ENCODE measurements at places on chromosomes 3 and 15.
A peak's percentile ranks its signal among the peaks of the same experiment; 100 is the strongest.

GRCh38 chr3:122942937-122943827, 84.4 kb downstream of the SEMA5B start:
- H3K27me3 ChIP-seq: peaks cover 1% of the 10 kb centered on the region
- peak; percentile 13 for DNase-seq
- no peak overlapping the region for H3K27ac ChIP-seq
- no peak overlapping the region for H3K4me3 ChIP-seq
- peaks cover 5% of the 10 kb centered on the region for H3K4me1 ChIP-seq

DNA sequence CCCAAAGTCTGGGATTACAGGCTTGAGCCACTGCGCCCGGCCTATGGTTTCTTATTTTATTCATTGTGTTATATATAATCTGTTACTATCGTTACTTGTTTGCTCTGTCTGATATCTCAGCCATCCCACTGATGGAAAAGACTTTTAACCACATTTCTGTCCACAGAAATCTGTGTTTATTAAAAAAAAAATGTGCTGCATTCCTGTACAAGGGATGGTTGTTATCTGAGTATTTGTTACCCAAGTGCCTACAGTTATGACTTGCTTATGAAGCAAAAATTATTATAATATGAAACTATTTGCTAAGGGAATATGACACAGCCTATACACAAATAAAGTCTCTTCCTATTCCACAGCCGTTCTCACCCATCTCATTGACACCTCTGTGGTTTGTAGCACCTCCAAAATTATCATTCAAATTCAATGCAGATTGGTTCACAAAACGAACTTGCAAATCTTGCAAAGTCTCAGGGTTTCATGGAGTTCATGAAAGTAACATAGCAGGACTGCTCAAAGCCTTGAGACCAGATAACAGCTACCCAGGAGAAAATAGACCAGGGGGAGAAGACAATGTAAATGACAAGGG, 47.4 kb upstream of the UBE2E1 start:
- H3K4me3 ChIP-seq: no peak overlapping the region
- H3K4me1 ChIP-seq: peaks cover 23% of the 10 kb centered on the region
- DNase-seq: no peak
- no peaks in the 10 kb centered on the region for H3K36me3 ChIP-seq

GRCh38 chr15:71628988-71629770, 181.2 kb upstream of the NR2E3 start:
- H3K4me3 ChIP-seq: no peak overlapping the region
- no peak for DNase-seq
- no peak overlapping the region for H3K27ac ChIP-seq
- H3K36me3 ChIP-seq: no peaks in the 10 kb centered on the region
- peaks cover 2% of the 10 kb centered on the region for H3K27me3 ChIP-seq
- H3K4me1 ChIP-seq: no peaks in the 10 kb centered on the region

GRCh38 chr3:123464211-123464610, 15.3 kb upstream of the ADCY5 start:
- no peak overlapping the region for H3K4me3 ChIP-seq
- DNase-seq: no peak
- H3K4me1 ChIP-seq: no peaks in the 10 kb centered on the region
- H3K27me3 ChIP-seq: peaks cover 12% of the 10 kb centered on the region
- H3K36me3 ChIP-seq: no peaks in the 10 kb centered on the region

DNA sequence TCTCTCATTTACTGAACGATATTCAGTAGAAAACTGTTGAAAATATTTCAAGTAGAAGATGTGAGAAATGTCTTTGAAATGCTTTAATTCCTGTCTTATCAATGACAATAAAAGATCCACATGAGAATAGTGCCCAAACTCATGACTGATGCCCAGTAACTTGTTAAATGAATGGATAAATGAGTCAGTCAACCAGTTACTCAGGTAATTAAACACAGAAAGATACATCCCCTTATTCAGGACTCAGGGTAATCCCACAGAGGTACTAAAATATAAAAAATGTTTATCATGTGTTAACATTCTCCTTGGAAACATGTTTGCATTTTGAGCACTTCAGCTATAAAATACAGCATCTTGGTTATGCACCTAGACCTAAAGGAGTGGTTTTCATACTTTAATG, 169.5 kb downstream of the MBNL1 start:
- peaks cover 31% of the 10 kb centered on the region for H3K36me3 ChIP-seq
- H3K4me3 ChIP-seq: no peak overlapping the region
- H3K27me3 ChIP-seq: no peaks in the 10 kb centered on the region
- no peak for DNase-seq
- H3K4me1 ChIP-seq: peaks cover 36% of the 10 kb centered on the region
- H3K27ac ChIP-seq: peak overlapping the region; percentile 50

DNA sequence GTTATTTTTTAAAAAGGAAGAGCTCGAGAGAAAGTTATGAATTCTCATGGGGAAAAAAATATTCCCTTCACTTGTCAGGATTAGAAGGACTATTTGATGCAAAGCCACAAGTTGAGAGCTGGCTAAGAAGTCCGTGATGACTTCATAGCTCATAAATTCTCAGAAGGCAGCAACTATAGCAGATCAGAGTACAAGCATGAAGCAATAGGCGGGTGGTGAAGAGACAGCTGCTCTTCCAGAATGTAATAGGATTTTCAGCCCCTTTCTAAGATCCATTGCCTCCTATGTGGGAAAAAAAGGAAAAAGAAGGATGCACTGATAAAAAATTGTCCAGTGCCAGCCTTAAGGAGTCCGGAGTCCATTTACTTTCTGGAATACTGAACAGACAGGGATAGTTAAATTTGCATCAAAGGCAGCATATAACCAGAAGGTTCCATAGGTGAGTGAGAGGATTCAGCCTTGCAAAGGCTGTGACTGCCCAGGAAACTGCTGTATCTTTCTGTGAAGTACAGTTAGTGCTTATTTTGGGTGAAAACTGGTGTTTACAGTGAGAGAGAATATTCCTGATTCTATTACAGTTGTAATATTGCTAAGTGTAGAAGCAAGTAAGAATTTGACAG, 929.5 kb upstream of the ALCAM start:
- peaks cover 16% of the 10 kb centered on the region for H3K4me1 ChIP-seq
- no peak overlapping the region for H3K4me3 ChIP-seq
- DNase-seq: no peak
- H3K27me3 ChIP-seq: no peaks in the 10 kb centered on the region
- H3K36me3 ChIP-seq: peaks cover 10% of the 10 kb centered on the region

Measured in memory B cell (primary cell).